ENCODE measurements at places on chromosomes 2 and 18.
A peak's percentile ranks its signal among the peaks of the same experiment; 100 is the strongest.

GRCh38 chr2:136331226-136331625 is 213.3 kb upstream of the CXCR4 start:
- no peak for DNase-seq

GRCh38 chr2:121469356-121469755 is 61.3 kb upstream of the RNU4ATAC start:
- DNase-seq, result no peak

- DNase-seq, result no peak
Observed at GRCh38 chr2:110114831-110115255, 779 bp downstream of the MALL start.

DNA sequence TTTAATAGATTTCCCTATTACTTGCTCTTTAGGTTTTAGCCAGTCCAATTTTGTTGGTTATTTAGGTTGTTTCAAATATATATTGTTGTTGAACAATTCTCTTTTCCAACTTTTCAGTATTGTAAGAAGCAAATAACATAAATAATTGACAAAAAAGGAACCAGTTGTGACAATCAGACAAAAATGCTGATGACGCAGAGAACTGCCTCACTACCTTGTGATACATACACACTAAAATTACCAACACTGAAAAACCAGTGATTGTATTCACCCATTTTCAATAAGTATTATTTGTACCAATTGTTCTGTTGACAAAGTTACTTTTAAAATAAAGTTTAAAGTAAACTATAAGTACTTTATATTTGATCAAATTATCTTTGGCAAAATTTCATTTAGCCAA is 43.1 kb upstream of the NABP1 start:
- no peak for DNase-seq

GRCh38 chr2:232937278-232937906 is 67.3 kb downstream of the SNORC start:
- peak; percentile 82 for DNase-seq

DNA sequence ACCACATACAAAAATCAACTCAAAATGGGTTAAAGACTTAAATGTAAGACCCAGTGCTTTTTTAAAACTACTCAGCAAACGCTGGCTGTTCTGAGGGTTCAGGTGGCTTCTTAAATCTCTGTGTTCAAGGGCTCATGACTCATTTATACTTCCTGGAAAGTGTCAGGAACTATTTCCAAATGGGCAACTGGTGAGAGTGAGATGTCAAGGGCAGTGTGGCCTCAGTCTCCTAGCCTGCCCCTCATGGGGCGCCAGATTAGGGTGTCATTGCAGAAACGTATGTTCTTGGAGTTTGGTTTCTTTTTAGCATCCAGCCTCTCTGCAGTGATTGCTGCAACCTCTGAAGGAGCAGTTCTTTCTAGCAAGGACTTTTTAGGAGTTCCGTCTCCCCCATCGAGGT is 485.4 kb downstream of the TNS1 start:
- DNase-seq, result no peak

DNA sequence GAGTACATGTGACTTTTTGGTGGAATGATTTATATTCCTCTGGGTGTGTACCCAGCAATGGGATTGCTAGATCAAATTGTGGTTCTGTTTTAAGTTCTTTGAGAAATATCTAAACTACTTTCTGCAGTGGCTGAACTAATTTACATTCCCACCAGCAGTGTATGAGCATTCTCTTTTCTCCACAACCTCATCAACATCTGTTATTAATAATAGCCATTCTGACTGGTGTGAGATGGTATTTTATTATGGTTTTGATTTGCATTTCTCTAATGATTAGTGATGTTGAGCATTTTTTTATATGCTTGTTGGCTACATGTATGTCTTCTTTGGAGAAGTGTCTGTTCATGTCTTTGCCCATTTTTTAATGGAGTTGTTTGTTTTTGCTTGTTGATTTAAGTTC is 267.4 kb upstream of the NT5C1B start:
- no peak for DNase-seq

All from AG20443 (cell line).